Common myeloid progenitor, CD34-positive (primary cell): ENCODE measurements at places on chromosomes 4 and X.
A peak's percentile ranks its signal among the peaks of the same experiment; 100 is the strongest.

- DNase-seq = no peak
Measured at GRCh38 chr4:80112236-80112635, 39.2 kb upstream of the ANTXR2 start.

DNA sequence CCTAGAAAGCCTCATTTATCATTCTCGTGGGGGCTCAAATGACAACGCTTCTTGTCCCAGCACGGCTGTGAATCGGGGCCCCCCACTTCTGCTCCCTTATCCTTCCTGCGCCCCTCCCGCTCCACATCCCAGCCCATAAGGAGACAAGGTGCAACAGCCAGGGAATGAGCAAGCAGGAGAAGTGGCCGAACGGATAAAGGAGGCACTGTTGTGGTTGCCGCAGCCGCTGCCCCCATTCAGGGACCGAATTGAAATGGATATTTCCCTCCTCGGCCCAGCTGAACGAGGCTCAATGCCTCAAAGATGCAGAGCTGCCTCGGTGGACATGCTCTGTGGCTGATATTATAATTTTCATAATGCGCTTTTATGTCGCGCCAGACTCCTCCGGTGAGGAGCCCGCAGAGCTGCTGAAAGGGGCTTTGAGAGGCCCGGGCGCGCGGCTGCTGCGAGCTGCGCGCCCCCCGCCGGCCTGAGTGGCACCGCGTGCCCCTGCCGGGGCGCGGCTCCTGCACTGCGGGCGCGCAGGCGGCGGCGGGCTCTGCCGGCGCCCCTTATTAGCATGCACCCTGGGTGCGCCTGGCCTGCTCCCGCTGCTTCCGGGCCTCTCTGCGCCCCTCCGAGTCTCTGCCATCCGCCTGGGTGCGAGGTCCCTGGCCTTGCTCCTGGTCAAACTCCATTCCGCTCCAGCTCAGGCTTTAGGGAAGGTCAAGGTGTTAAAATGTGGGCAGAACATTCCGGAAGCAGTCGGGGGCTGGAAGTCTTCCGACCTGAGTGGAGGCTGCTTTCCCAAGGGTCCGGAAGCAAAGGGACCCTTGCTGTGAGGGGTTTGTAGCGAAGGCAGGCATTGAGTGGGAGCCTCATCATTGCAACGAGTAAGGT lies 68.2 kb upstream of the TMEM33 start:
- peak; percentile 29 for DNase-seq

DNA sequence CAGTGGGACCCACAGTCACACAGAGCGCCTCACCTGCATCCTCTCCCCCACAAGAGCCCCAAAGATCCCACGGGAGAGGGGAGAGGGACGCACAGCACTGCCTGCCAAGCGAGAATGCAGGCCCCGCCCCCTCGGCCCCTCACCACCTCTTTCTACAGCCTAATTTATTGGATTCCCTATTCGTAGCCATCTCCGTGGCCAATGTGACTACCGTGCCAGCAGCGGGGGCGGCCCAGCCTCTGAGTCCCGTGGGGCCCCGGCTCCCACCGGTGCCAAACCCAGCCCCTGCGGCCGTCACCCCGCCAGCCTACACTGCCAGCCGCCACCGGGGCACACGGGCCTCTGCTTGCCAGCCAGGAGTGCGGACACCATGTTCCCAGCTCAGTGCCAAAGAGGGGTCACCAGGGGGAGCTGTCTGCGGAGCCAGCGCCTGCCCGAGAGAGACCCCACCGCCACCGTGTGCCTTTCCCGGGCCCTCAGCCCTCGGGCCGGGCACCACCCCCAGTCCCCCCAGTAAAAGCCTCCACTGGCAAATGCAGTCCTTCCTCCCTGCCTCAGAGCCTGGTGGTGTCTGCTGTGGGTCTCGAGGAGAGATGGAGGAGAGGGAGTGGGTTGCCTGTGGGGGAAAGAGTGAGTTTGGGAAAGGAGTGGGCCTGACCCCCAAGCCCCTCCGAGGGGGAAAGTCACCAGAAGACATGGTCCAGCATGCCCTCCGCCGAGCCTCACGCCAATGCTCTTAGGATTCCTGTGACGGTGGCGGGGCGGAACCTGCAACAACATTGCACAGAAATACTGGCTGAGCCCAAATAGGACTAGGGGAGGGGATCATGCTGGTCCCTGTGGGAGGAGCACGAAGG lies 19.6 kb upstream of the PLXNB3 start:
- DNase-seq = peak; percentile 63

GRCh38 chrX:147072747-147073146 lies 258.2 kb upstream of the CXorf51A start:
- DNase-seq = peak; percentile 17

DNA sequence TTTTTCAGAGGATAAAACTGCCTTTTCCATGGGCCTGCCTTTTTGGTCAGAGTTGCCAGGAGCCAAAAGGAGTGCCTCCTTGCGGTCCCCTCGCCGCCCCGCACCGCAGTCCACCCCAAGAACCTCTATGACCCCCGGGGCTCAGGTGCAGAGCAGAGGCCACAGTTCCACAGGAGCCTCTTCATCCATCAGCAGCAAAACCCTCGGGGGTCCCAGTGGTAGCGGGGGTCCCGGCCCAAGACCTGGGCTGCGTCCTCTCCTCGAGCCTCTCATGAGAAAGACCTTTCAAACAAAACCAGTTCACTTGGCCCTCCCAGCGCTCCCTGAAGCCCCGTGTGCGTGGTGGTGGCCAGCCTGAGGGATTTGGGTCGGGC lies 16.8 kb downstream of the ZFYVE28 start:
- DNase-seq = no peak

- no peak for DNase-seq
Measured at GRCh38 chr4:124104101-124104500, 608.4 kb downstream of the ANKRD50 start.

DNA sequence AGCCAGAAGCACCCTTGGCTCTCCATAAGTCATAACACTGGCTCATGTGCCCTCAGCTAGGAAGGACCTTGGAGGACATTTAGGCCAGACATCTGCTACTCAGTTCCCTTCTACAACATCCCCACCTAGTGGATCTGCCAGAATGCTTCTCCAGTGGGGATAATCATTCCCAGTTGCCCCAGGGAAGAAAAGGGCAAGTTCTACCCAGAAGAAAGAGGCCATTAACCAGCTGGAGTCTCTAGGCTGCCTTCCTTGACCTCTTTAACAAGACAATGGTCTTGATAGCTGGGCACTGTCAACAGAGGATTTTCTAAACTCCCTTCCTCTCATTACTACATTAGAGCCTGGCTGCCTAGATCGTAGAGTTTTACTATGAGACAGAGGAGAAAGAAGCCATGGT lies 42.0 kb downstream of the LGI2 start:
- peak; percentile 28 for DNase-seq

- DNase-seq = no peak
Measured at GRCh38 chrX:85977218-85977617, 70.1 kb downstream of the CHM start.

DNA sequence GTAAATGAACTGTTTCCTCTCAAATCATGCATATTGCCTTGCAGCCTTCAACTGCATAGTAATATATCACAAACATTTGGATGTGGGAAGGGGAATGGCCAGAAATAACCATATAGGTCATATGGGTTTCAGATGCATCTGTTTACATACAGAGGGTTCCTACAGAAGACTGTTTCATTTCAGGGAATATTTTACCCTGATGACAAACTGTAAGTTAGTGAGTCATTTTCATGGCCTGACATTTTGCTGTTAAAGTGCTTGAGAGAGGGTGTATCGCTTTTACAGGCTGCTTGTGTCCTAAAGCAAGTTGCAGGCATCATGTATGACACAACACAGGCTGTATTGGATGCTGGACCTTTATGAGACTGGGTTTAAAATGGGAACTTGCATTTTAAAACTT lies 25.5 kb upstream of the AMOT start:
- DNase-seq = no peak

DNA sequence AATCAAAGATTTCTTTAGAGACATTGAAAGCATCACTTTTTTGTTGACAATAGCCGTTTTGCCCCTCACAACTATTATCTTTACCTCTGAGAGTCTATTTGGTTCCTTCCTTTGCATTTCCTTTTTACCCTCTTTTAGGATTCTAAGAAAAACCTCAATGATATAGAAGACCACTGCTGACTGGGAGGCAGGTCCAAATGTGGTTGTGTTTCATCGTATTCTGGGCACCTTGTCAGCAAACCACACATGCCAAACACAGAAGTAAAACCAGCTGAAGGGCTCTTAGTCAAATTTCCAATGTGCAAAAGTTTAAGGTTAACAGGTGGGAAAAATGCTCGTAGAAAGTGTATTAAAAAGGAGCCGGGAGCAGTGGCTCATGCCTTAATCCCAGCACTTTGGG lies 5.1 kb upstream of the PRMT9 start:
- DNase-seq = peak; percentile 18
